ENCODE measurements at places on chromosomes 3 and 15.

GRCh38 chr3:27632431-27633223 lies 89.5 kb downstream of the EOMES start:
- ATAC-seq: peak; percentile 95

DNA sequence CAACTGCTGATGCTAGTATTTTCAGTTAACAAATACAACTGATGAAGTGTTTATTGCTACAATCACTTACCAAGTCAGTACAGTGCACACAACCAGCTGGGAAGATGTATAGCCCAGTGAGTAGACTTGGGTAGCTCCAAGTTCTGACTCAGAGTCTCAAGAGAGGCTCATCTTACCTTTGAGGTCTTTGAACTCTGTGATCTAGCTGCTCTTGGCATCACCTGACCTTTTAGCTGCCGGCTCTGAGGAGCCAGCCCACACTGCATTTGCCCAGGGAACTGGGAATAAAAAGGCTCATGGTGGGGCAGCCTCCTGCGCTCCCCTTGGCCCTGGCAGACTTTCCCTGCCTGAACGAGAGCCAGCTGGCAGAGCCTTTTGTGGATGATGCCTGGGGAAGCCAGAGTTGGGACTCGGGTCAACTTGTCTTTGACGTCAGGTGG lies 82.6 kb downstream of the CEMIP start:
- ATAC-seq: no peak

- ATAC-seq: no peak
These were observed 43.2 kb downstream of the ADAMTS7 start for GRCh38 chr15:78768096-78768495.

GRCh38 chr3:115836944-115837343 lies 213.6 kb downstream of the GAP43 start:
- no peak for ATAC-seq

DNA sequence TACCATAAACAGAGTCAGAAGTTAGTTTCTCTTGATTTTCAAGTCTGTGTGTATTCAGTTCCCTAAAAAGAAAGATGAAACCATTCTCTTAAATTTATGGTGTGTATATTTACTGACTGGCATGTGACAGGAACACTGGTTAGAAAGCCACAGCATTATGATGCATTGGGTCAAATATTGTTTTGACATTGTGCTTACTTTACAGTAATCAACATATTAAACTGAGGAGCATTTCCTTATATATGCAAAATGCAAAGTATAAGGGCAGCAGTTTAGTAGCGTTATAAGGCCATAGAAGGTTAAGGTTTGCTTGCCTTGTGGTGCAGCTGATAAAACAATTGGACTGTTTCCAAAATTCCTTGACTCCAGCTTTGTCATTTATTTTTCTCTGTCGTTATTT lies 72.9 kb downstream of the EPHA3 start:
- no peak for ATAC-seq

DNA sequence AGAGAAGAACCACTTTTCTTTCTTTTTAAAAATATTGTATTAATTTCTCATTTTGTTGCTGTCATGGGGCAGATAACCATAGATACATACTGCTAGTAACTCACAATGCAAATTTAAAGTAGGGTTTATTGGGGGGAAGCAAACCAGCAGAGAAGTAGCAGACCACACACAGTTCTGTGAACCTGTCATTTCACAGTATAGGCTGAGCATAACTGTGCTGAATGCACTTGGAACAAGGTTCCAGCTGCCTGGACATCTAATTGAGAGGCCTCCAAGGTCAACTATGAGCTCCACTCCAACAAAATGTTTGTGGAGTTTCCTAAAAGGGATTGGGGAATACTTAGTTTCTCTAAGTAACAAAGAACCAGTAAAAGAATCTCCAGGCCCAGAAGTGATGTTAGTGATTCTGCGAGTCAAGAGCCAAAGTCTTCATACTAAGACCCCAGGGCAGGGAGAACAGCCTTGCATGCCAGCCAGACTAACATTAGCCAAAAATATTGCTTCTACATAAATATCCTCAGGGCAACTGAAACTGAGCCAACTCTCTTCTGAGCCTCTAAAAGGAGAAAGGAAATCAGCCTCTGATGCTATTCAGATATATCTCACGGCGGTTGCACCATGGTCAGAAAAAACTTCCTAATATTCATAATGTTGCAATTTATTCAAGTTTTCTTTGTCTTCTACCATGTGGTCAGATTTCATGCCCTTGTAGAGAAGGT lies 856.4 kb upstream of the ALCAM start:
- peak; percentile 70 for ATAC-seq
